ENCODE measurements at places on chromosomes 7 and 10. TPM values are rescaled to one million over a fixed set of nuclear protein-coding genes. Genes with fewer than 3 reads are reported as not detected.
A peak's percentile ranks its signal among the peaks of the same experiment; 100 is the strongest.

The TRIM73 gene
- total RNA-seq: 0.42 TPM

DNA sequence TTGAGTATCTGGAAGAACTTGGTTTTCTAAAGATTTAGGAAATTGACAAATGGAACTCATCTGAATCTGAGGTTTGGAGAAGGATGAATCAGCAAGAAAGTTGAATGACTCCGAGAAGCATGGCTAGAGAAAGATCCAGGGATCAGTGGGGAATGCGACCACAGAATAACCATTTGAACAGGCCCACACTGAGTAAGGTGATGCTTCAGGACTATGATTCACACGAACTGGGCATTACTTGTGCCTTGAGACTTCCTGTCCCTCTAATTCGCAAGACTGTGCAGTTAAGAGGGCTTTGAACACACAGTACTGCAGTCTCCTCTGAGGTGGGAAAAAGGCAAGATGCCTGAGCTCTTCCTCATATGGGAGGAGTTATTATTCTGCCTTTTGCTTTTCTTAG lies 395.5 kb upstream of the POM121L12 start:
- H3K27me3 ChIP-seq: no peaks in the 10 kb centered on the region
- H3K27ac ChIP-seq: no peak overlapping the region
- no peak for DNase-seq
- H3K4me3 ChIP-seq: no peak overlapping the region
- H3K36me3 ChIP-seq: no peaks in the 10 kb centered on the region

DNA sequence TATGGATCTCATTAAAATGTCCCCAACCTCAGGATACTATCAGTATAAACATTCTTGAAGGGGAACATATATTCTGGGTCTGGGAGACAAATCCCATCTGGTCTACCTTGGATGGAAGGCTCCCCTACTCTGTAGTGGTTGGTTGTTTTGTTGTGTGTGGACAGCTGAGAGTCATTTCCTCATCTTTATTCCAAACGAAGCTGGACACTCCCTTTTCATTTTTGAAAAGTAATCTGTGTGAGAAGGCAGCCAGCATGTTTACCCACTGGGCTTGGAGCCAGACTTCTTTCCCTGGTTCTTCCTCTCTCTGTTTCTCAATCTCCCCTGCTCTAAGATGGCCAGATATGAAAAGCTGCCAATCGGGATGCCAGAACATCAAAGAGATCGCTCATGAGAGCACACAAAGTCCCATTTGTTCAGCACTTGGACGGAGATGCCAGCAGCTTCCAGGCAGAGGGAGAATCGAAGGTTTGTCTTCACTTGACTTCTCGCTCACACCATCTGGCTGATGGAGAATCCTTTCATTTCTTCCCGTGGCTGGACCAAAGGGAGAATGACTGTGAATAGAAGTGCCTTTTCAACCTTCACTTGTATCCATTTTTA lies 108.1 kb upstream of the AGR3 start:
- no peaks in the 10 kb centered on the region for H3K36me3 ChIP-seq
- H3K4me1 ChIP-seq: no peaks in the 10 kb centered on the region
- H3K4me3 ChIP-seq: peak overlapping the region; percentile 43
- H3K27ac ChIP-seq: peak overlapping the region; percentile 14
- DNase-seq: peak; percentile 42
- H3K27me3 ChIP-seq: no peaks in the 10 kb centered on the region

- peaks cover 43% of the 10 kb centered on the region for H3K4me1 ChIP-seq
- no peaks in the 10 kb centered on the region for H3K27me3 ChIP-seq
- DNase-seq: no peak
- no peak overlapping the region for H3K4me3 ChIP-seq
- no peaks in the 10 kb centered on the region for H3K36me3 ChIP-seq
These were observed 48.3 kb downstream of the PROSER2 start for GRCh38 chr10:11871466-11871865.

- no peaks in the 10 kb centered on the region for H3K4me1 ChIP-seq
- no peaks in the 10 kb centered on the region for H3K36me3 ChIP-seq
- DNase-seq: no peak
- no peak overlapping the region for H3K27ac ChIP-seq
- H3K4me3 ChIP-seq: no peak overlapping the region
- H3K27me3 ChIP-seq: no peaks in the 10 kb centered on the region
These were observed 71.0 kb upstream of the ZNF479 start for GRCh38 chr7:57203161-57203791.

- no peaks in the 10 kb centered on the region for H3K36me3 ChIP-seq
- no peak overlapping the region for H3K4me3 ChIP-seq
- H3K27me3 ChIP-seq: no peaks in the 10 kb centered on the region
- H3K4me1 ChIP-seq: no peaks in the 10 kb centered on the region
These were observed 132.4 kb downstream of the SEPTIN14 start for GRCh38 chr7:55730197-55730596.

The WNT8B gene
- not detected for total RNA-seq

- no peaks in the 10 kb centered on the region for H3K36me3 ChIP-seq
- DNase-seq: no peak
- H3K4me1 ChIP-seq: no peaks in the 10 kb centered on the region
- no peaks in the 10 kb centered on the region for H3K27me3 ChIP-seq
- H3K27ac ChIP-seq: no peak overlapping the region
- H3K4me3 ChIP-seq: no peak overlapping the region
These were observed 232.8 kb upstream of the NPSR1 start for GRCh38 chr7:34425194-34425593.

GRCh38 chr10:79241990-79242619 lies 105.2 kb upstream of the PPIF start:
- peaks cover 91% of the 10 kb centered on the region for H3K4me1 ChIP-seq
- DNase-seq: peak; percentile 88
- no peaks in the 10 kb centered on the region for H3K27me3 ChIP-seq
- H3K27ac ChIP-seq: peak overlapping the region; percentile 92

DNA sequence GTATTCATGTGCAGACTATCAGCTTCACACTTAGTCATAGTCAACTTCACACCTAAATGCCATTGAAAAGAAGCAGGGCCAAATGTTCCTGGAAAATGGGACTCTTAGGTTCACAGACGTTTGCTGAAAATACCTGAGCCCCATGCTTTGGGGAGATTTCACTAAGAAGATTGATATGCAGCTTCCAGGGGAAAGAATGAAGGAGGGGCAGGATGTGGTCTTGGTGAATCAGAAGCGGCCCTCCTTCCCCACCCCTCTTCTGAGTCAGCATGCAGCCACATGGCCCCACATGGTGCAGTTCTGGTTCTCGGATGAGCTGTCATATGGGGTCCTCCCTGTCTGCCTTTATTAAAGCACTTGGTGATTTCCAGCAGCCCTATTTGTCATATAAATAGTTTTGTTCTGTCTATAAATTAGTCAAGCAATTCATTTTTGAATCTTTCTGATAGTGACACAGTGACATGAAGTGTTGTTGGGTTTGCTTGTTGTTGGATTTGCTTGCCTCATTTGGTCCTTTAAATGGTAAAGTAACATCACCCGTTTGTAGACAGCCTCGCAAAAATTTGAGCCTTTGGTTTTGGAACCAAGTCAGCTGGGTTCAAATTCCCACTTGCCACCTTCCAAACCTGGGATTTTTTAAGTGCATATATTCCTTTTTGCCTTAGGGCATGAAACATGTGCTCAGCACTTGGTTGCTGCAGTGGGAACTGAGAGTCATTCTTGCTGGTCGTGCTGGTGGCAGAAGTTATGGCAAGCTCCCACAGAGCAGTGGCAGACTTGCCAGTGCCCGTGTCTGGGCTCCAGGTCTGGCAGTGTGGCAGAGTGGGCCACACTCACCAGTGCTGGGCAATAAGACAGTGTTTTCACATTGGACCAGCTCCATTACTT lies 68.1 kb upstream of the CDK6 start:
- H3K4me1 ChIP-seq: no peaks in the 10 kb centered on the region
- no peaks in the 10 kb centered on the region for H3K27me3 ChIP-seq
- H3K27ac ChIP-seq: no peak overlapping the region
- no peaks in the 10 kb centered on the region for H3K36me3 ChIP-seq
- H3K4me3 ChIP-seq: no peak overlapping the region
- DNase-seq: no peak

GRCh38 chr10:44416021-44416771 lies 31.3 kb upstream of the CXCL12 start:
- H3K27me3 ChIP-seq: no peaks in the 10 kb centered on the region
- peak; percentile 56 for DNase-seq
- peaks cover 17% of the 10 kb centered on the region for H3K4me1 ChIP-seq
- no peak overlapping the region for H3K4me3 ChIP-seq
- H3K36me3 ChIP-seq: no peaks in the 10 kb centered on the region

DNA sequence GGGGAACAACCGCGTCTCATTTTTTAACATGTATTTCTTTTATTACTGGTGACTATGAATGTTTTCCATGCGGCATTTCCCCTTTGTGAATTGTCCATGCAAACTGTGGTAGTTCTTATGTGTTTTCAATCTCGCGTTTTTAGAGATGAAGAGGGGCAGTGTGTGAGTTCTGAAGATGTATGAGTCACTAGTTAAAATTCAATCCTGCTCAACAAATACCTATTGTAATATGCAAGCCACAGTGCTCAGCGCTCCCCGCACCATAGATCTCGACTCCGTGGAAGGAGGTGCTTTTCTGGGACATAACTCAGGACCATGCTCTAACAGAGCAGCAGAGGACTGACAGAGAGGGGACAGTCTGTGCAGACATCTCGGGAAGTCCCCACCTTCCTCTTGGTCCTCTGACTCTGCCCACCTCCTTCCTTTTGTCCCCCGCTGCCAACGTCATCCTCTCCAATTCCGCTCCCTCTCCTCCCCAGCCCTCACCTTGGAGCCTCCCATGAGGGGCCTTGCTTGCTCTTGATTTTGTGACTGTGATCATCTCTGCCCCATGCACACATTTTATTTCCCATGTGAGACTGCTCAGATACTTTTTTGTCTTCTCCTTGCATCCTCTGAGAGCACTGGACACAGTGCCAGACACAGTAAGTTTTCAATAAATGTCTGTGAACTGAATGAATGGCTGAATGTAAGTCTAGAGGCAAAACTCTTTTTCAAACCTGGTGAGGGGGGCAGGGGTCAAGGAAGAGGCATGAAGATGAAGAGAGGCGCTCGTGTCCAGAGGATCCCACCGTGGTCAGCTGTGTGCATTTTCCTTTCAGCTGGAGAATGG lies 42.7 kb upstream of the PLEKHA1 start:
- H3K4me1 ChIP-seq: no peaks in the 10 kb centered on the region
- H3K27ac ChIP-seq: no peak overlapping the region
- H3K4me3 ChIP-seq: no peak overlapping the region
- no peaks in the 10 kb centered on the region for H3K36me3 ChIP-seq

GRCh38 chr10:63300801-63301200 lies 165.0 kb downstream of the JMJD1C start:
- H3K4me1 ChIP-seq: no peaks in the 10 kb centered on the region
- H3K4me3 ChIP-seq: no peak overlapping the region
- no peaks in the 10 kb centered on the region for H3K36me3 ChIP-seq
- H3K27me3 ChIP-seq: no peaks in the 10 kb centered on the region

DNA sequence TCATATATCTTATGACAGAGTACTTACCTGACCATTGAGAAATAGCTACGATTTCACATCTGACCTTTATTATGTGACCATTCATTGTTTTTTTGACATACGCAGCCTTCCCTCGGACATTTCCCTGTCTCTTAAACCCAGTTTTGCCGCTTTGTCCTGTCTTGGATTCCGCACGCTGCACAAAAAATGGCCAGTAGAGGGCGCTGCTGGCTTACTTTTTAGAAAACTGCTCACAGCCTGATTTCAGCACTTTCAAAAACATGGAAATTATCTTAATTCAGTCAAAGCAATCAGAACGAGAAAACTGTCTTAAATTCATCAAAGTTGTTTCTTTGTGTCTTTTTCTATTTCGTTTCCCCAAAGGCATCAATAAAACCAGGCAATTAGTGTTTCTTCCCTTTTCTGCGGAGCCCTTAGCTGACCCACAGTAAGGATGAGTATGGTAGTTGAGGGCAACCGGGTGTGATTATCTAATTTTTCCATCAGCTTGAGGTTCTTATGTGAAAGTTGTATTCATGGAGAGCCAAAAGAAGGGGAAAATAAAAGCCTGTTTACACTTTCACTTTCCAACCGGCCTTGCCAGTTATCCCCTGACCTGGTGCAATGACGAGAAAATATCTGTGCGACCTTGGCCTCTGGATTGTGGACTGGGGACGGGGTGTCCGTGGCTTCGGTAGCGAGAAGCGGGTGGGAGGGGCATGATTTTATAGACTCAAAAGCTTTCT lies 144.4 kb downstream of the DYNC1I1 start:
- no peaks in the 10 kb centered on the region for H3K36me3 ChIP-seq
- no peak overlapping the region for H3K27ac ChIP-seq
- H3K4me1 ChIP-seq: no peaks in the 10 kb centered on the region
- H3K27me3 ChIP-seq: no peaks in the 10 kb centered on the region

DNA sequence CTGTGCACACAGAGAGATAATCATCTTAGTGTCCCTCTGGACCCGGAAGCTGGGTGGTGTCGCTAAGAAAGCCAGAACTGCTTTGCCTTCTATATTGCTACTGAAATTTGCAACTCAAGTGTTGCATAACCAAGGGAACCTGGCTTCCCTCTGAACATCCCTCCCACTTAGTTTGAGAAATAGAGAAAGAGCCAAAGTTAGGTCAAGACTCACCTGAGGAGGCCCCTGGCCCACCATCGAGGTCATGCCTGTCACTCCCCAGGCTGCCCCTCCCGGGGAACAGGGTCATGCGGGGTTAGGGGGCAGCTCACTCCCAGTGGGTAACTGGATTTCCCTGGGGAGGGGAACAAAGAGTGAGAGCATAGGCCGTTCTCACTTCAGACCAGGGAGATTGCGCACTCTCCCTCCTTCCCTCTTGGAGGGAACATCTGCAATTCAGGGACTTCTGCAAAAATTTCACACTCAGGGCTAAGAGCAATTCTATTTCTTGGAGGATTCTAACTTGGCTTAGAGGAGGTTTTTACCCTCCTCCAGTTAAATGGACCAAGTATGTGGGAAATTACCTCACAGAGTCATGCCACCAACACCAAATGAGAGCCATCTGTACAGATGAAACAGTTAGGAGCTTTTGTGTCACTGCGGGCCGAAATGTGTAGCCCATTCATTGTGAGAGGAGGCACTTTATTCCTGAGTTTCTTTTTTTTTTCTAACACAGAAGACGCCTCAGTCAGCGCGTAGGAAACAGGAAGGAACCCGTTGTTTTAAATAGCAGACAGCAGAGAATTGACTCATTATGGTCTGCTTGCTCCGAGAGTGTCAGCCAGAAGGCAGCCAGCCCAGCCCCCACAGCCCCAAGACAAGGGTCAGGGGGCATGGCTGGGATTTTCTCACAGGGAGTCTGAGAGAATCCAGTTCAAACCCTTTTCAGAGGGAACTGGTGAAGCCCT lies 221.3 kb downstream of the ARHGAP12 start:
- peak overlapping the region; percentile 87 for H3K27ac ChIP-seq
- H3K4me1 ChIP-seq: peaks cover 28% of the 10 kb centered on the region
- peak; percentile 84 for DNase-seq
- H3K4me3 ChIP-seq: peak overlapping the region; percentile 36
- H3K27me3 ChIP-seq: no peaks in the 10 kb centered on the region

The SPAM1 gene
- not detected for total RNA-seq

The ASZ1 gene
- not detected for total RNA-seq

Data from heart left ventricle (tissue), 16 donors.